Omental fat pad (tissue), 4 donors: ENCODE measurements at places on chromosomes 1 and 21. TPM values are rescaled to one million over a fixed set of nuclear protein-coding genes. Genes with fewer than 3 reads are reported as not detected.

- DNase-seq, result no peak
Measured at GRCh38 chr1:239909898-239910297, 181.8 kb upstream of the FMN2 start.

DNA sequence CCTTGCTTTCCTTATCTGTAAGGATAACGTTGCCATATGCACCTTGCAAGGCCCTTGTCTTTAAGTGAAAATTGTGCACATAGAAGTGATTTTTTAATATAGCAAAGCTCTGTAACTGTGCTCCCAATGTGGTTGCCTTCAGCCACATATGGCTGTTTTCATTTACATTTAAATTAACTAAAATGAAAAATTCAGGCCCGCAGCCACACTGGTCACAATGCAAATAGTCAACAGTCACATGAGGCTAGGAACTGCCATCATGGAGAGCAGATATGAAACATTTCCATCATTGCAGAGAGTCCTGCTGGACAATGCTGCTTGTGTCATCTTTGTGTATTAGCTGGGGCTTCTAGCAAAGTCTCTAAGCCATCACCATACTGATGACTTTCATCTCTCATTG is 83.4 kb downstream of the PGBD5 start:
- DNase-seq, result no peak

GRCh38 chr1:182527680-182528079 is 61.4 kb downstream of the RNASEL start:
- no peak for DNase-seq

DNA sequence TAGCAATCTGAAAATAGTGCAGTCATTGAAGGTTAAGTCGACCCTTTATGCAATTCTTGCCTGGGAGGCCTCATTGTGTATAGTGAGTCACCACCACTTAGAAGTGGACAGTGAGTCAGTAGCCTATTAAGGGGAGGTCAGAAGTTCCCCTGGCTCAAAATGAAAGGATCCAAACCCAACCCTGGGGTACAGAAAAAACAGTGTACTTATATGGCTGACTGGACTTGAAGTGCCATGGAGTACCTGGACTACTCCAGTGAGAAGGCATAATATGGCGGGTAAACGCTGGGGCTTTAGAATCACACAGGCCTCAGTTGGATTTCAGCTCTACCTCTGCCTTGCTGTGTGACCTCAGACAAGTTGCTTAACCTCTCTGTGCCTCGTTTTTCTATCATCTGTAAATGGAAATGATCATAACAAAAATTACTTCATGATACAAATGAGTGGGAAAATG is 2.2 kb upstream of the BCL9 start:
- no peak for DNase-seq

DNA sequence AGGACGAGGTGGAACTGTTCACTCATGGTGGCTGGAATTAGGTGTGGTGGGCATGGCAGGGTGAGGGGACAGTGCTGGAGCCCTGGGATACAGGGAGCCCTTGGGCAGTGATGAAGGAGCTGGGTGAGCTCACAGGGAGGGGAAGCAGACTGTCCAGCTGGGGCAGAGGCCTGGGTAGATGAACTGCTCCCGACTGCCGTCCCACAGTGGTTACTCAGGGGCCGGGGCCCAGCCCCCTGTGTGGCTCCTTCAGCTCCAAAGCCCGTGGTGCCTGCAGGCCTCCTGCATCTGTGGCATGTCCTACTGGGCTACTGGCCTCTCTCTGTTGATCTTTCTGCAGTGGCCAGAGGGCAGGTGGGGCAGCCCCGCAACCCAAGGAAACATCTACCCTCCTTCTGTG is 661.1 kb downstream of the NPHP4 start:
- DNase-seq, result no peak

DNA sequence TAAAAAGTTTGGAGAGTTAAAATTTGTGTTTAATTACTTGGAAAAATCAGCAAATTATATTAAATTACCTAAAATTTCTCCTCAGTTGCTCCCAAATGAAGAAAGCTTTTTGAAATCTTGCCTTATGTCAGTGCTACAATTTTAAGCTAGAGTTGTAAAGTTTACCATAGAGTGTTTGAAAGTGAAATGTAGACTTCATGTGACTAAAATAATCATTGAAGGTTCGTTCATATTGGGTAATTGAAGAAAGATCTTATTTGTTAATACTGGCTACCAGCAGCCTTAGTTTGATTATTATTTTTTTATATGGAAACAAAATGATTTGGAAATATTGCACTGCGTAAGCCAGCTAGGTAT is 4.4 kb downstream of the DYRK1A start:
- no peak for DNase-seq

DNA sequence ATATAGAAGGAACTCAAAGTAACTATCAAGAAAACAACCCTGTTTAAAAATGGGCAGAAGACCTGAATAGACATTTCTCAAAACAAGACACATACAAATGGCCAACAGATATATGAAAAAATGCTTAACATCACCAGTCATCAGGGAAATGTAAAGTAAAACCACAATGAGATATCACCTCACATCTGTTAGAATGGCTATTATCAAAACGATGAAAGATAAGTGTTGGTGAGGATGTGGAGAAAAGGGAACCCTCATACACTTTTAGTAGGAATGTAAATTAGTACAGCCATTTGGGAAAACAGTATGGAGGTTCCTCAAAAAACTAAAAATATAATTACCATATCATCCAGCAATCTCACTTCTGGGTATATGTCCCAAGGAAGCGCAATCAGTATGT is 3.0 kb downstream of the CTSS start:
- no peak for DNase-seq

- DNase-seq, result no peak
Measured at GRCh38 chr1:235021815-235022214, 106.8 kb downstream of the TOMM20 start.

DNA sequence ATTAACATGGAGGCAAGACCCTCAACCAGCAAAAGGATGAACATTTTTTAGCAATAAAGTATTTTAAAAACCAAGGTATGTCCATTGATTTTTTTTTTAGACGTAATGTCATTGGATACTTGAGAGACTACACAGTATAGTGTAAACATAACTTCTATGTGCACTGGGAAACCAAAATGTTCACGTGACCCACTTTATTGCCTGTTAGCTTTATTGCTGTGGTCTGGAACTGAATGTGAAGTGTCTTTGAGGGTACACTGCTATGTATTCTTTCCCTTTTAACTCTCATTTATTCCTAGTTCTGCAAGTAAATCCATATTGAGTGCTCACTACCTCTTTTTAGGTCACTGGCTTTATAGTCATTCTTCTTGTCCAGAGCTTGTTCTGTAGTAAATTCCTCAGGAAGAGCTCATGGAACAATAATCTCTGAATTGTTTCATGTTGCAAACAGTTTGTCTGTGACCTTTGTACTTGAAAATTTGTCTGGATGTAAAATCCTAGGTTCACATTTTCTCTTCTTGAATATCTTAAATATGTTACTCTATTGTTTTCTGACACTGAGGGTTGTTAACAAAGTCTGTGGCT is 20.6 kb downstream of the ABCD3 start:
- no peak for DNase-seq

GRCh38 chr21:16842696-16843035 is 670.2 kb upstream of the CXADR start:
- no peak for DNase-seq

DNA sequence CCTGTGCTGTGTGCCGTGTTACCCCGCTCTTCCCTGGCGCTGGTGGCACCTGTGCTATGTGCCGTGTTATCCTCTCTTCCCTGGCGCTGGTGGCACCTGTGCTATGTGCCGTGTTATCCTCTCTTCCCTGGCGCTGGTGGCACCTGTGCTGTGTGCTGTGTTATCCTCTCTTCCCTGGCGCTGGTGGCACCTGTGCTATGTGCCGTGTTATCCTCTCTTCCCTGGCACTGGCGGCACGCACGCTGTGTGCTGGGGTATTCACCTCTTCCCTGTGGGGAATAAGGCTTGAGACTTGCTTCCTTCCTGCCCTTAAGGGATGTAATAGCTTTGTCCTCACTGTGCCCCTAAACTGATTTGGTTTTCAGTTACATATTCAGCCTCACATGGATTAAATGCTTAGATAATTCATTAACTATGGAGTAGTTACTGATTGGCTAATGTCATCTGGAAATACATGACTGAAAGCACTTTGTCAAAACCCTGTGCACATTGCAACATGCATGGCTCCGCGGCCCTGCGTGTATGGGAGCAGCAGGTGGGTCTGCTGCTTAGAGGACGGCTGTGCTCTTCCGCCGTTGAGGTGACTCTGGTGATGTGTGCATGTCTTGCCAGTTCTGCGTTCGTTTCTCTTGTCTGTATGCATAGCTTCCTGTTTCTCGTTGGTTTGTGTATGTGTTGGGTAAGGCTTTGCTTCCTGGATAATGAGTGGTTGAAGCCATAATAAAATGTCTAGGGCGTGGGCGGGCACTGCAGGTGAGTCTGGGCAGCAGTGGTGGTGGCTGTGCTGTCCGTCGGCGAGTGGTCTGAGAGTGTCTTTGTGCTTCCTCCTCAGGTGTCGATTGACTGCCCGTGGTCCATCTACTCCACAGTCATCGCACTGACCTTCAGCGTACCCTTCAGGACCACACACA is 17.9 kb upstream of the PWP2 start:
- no peak for DNase-seq

DNA sequence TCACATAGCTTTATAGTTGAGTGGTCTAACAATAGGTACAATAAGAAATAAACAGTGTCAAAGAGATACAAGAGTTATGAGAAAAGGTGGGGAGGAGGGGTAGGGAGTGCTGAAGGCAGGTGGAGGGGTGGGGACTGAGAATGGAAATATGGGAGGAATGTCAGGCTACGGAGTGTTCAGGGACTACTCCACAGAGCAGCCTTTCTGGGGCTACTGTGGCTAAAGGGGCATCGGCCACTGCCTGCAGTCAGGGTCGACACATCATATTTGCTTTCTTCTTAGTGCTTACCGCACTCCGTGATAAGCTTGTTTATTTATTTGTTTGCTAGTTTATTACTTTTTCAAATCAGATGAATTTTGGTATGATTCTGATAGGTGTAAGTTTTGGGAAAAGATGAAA is 34.4 kb upstream of the CRNN start:
- DNase-seq, result no peak

DNA sequence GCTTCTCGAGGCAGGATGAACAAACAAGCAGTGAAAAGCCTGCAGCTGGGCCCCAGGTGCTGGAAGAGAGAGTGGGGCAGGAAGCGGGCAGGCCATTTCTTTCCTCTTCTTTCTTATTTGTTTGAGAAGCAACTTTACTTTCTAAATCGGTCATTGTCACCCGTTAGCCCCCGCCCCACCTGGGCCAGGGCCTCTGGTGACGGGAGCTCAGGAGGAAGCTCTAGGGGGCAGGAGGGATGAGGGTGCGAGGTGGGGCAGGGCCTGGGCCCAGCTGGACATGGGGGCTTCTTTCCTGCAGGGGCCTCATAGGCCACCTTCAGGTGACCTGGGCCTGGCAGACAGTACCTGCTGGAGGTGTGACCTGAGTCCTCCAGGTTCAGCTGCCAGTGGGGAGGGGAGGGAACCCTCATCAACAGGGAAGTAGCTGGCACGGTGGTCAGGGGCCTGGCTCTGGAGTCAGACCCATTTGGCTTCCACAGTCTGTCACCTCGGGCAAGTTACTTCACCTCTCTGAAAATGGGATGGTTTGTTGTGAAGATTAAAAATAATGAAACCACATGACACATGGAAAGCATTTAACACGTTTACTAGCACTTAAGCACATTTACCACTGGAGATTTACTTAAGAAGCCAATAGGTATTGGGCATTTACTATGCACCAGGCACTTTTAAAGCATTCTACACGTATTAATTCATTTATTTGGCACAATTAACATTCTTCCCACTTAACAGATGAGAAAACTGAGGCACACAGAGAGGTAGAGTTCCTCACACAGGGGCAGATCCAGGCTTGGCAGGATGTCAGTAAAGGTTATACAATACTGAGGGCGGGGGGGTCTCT is 54.1 kb upstream of the ID3 start:
- DNase-seq, result no peak

The TSPAN1 gene
- 1.2 TPM for total RNA-seq

The ZBTB18 gene
- total RNA-seq, result 24.7 TPM

The SPRR1A gene
- total RNA-seq, result not detected

The KCNE2 gene
- not detected for total RNA-seq

The SEC16B gene
- 7.7 TPM for total RNA-seq
